ENCODE measurements at places on chromosomes 2 and 18.

- DNase-seq, result no peak
Measured at GRCh38 chr2:96799623-96799935, 16.5 kb upstream of the CNNM3 start.

- DNase-seq, result no peak
Measured at GRCh38 chr2:66080127-66080526, 354.8 kb upstream of the MEIS1 start.

DNA sequence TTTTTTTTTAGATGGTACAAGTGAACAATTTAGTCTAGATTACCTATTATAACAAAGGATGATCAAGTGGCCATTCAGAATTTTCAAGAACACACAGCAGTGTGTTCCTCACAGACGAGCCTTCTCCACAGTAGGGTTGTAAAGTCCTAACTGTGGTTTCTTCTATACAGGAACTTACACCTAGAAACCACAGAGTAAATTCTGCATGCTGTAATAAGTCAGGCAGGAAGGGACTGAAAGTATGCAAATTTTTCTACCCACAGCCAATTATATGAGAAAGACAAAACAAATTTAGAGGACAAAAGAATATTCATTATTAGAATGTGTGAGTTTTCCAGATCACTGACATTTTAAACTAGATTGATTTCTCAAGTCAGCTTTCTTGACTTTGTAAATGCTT, 99.5 kb downstream of the RBMS1 start:
- DNase-seq, result no peak

DNA sequence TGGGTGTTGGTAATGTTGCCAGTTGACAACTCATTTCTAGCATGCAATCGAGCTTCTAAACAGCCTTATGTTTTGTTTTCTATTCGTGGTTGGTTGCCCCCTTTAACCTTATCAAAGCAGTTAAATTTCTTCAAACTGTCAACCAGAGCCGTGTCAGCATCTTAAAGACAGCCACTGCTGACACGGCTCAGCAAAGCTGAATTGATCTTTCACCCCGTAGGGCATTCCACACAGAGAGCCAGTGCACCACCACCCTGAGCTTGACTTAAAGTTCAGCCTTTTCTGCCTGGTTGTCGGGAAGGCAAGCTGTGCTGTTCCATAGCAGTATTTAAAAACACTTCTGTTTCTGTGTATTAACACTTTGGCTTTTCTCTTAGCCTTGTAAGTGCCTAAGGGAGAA, 355.0 kb upstream of the CHST9 start:
- DNase-seq, result no peak

DNA sequence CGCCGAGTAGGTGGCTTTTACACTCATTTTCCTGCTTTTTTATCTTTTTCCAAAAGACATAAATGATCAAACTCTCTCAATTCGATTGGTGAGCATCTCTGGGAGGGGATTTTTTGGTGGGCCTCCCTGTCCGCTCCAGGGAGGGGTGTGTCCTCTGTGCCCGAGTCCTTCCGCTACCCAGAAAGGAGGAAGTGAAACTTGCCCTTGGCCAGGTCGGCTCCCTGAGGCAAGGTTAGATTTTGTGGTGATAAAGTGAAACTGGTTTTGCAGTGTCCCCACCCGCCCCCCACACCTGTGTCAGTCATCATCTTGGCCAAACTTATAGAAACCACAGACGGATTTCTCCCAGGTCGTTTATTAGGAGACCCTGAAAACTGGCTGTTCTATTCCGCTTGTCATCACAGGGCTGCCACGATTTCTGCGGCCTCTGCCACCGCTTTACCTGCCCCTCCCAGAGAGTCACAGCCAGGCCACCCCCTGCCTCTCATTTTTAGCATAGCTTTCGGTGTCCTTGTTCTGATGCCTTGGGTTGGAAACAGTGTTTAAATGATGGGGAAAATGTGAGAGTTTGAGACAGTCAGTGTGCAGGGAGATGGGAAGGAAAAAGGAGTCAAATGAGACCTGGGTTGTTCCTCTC, 93.6 kb downstream of the SH3BP4 start:
- no peak for DNase-seq

GRCh38 chr2:208413931-208414330, 7.3 kb downstream of the PTH2R start:
- DNase-seq, result no peak

DNA sequence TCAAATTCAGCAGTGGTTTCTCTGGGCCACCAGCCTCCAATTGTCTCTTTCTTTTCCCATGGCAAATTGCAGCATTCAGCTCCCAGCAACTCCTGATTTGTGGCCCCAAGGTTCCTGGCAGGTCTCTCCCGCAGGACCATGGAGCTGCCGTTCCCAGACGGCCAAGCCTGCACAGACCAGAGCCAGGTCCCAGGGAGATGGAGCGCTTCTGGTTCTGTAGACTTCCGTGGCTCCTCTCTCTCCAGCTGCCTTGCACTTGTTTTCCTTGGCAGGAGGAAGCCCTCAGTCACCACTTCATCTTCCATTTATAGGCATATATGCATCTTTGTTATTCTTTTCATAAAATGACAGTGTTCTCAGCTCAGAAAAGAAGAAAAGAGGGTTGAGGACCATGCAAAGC, 21.7 kb downstream of the TNP1 start:
- no peak for DNase-seq

DNA sequence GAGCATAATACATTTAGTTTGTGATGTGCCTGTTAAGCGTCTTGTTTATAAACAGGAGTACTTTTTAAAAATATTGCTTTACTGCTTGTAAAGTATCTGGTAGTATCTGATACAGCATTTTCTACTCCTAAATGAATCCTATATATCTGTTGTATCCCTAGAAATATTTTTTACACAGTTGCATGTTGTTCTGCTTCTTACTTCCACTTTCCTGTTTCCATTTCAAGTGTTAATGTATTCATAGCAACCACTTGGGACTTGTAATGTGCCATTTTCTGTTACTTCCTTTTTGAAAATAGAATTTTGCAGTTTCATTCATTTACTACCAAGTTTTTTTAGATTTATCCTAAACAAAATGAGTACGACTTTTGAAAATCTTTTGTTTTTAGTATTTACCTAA, 24.9 kb downstream of the CCNT2 start:
- no peak for DNase-seq

DNA sequence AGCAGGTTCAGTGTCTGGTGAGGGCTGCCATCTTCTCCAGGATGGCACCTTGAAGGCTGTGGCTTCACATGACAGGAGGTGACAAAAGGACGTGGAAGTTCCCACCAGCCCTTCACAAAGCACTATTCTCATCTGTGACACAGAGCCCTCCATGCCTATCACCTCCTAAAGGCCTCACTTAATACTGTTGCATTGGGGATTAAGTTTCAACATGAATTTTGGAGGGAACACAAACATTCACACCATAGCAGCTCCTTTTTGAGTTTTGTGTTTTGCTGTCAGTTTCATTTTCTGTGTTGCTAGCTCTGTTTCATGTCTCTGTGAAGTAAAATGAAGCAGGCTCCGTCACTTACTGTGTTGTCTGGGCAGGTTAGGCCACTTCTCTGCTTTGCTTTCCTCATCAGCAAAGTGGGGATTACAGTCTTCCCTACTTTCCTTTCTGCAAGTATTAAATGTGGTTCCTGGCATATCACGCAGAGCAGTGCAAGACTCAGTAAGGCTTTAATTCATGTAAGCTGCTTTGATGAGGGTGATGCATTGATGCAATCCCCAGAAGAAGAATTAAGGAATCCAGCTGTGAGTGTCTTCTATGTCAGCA, 31.6 kb downstream of the LIMS1 start:
- DNase-seq, result no peak

GRCh38 chr2:200591308-200591707, 5.5 kb downstream of the AOX1 start:
- DNase-seq, result no peak

DNA sequence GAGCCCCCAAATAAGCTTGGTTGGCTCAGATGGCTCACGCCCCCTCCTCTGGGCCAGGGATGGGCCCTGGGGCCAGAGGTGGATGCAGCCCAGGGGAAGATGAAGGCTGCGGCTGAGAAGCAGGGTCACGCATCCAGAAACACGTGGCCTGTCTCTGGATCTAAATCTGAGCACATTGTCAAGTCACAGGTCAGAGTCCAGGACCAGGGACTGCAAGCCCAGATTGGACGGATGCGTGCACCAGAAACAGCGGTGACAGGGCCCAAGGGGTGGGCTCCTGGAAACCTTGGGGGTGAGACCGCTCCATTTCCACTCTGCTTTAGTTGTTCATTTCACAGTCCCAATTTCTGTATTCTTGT, 226.2 kb downstream of the ACKR3 start:
- no peak for DNase-seq

GRCh38 chr18:40355726-40356125, 1599.3 kb upstream of the PIK3C3 start:
- no peak for DNase-seq

DNA sequence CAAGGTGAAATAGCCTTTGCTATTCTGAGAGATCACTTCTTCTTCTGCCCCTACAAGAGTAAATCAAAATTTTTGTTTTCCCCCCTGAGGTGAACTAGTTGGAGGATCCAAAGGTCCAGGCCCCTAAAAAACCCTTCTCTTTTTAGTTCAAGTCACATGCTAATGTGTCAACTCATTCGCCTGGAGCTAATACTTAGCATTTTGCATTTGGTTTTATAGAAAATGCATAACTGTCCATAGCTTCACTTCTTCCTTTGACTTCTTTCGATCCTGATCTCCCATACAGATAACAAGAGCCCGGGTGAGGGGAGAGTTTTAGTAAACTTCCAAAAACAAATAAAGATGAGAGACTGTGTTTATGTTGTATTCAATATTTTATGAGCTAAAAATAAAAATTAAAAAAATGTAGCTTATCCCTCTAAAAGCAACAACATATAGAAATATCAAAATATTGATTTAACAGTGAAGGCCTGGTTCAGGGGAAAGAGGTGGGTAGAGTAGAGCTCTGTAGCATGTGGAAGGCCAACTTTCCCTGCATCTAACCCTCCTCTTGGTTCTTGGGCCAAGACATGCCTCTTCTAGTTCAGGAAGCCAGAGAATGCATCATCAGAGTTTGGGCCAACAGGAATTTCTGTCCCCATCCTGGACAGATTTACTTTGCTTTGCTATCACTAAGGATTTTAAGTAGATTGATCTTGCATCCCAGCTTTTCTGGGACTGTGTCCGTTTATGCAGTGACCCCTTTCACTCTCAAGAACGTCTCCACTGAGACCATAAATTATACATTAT, 333.8 kb downstream of the ALK start:
- no peak for DNase-seq

- DNase-seq, result no peak
Measured at GRCh38 chr2:23508066-23508390, 123.0 kb downstream of the KLHL29 start.

DNA sequence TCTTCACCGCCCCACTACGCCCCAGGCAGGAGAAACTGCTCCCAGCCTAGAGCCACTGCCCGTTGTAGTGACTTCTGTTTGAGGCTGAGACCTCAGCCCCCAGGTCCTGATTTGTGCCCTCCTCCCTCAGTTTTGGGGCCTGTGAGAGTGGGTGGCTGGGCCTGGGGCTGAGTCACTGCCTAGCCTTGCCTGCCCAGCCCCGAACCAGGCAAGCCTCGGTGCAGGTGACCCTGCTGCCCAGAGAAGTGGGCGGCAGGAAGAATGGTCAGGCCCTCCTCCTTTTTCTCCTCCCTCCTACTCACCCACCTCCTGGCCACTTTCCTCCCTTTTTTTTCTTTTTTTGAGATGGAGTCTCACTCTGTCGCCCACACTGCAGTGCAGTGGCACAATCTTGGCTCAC, 66.6 kb downstream of the ZFP36L2 start:
- DNase-seq, result no peak

DNA sequence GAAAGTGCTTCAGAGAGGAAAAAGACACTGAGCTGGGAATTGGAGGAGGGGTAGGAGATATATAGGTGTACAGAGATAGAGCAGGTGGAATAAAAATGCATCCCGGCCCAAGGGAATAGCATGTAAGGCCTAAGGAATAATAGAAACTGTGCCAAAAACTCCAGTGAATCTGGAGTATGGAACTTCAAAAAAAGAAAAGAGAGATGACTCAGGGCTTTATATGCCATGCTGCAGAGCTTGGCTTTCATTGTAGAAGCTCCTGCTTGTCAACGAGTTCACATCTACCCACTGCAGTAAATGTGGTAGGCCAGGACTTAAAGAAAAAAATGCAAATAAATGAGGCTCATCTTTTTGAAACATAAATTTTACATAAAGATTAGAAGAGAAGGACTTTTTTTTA, 131.8 kb downstream of the MREG start:
- no peak for DNase-seq

- DNase-seq, result no peak
Measured at GRCh38 chr2:134665727-134666506, 52.9 kb downstream of the TMEM163 start.

DNA sequence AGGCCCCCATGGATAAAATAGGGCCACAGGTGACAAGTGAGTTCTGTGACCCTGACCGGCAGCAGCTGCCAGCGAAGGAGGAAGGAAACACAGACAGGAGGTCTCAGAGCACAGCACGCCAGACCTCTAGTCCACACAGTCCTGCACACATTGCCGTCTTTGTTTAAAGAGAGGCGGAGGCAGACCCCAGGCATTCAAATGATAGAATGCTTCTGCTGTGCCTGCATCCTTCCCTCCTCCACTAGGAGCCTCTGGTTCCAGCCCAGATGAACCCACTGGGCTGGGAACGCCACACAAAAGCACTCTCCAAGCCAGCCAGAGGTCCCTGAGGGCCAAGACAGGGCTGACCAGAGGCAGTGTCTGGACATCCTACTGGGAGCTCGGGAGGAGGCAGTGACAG, 118.7 kb downstream of the KLHL29 start:
- no peak for DNase-seq

- no peak for DNase-seq
Measured at GRCh38 chr2:43102366-43103092, 123.9 kb downstream of the ZFP36L2 start.

All from HuH-7.5 (cell line).